ENCODE measurements at places on chromosomes 5 and 9.

GRCh38 chr5:94021246-94021645, 279.8 kb upstream of the POU5F2 start:
- no peak for DNase-seq

DNA sequence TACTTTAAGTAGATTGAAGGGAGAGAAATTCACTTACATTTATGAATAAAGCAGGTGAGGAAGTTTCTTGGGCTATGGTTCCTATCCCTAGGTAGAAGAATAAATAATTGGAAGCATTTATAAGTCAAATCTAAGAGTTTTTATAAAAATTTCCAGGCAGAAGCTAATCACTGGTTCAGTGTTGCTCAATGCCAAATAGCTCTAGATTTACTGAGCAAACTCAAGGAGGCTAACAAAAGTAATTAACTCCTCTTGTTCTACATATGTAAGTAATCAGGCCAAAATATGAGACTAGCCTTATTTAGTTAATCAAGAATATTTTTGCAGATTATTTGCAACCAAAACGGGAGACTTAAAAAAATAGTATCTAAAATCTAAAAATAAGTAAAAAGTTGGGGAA, 472.3 kb downstream of the PLK2 start:
- no peak for DNase-seq

GRCh38 chr5:72415616-72416325, 91.4 kb downstream of the ZNF366 start:
- no peak for DNase-seq

DNA sequence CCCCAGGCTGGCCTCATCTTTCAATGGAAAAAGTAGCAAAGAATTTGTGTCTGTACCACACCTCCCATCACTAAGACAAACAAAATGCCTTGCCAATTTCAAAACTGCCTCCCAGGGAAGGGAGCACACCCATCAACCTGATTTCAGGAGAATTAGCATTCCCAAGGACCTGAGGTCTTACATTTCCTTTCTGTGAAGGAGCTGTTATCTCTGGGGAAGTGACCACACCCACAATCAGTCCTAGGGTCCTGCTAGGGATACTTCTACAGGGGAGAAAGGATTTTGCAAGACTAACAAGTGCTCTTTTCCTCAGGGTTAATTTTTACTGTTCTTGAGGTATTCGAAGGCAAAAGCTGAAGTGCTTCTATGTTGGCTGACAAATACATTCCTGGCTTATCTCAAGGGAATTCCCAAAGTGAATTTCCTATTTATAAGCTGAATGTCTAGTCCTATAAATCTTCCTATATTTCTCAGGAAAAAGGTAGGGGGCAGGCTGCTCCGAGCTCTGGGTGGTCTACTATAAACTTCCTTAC, 97.4 kb upstream of the ITGA1 start:
- DNase-seq = no peak

DNA sequence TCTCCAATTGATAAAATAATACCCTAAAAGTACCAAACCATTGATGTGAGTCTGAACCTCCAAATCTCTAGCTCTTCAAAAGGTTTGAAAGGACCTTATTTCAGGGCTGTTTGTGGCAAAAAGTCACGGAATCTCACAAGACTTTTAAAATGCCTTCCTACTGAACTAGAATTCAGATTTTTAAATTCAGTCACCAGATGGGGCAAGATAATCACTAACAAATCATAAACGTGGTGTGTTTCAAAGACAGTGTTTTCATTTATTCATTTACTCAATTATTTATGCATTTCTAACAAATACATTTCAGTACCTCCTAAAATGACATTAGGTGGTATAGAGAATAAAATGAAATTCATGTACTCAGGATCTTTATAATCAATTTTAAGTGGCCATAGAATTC, 68.2 kb upstream of the SMC2 start:
- no peak for DNase-seq

- DNase-seq = no peak
Observed at GRCh38 chr5:54889826-54890225, 95.6 kb downstream of the ESM1 start.

GRCh38 chr5:119220576-119221197, 135.1 kb upstream of the TNFAIP8 start:
- no peak for DNase-seq

- DNase-seq = no peak
Observed at GRCh38 chr5:105903069-105903468, 1767.7 kb downstream of the EFNA5 start.

- DNase-seq = no peak
Observed at GRCh38 chr5:73709536-73710129, 83.6 kb downstream of the ARHGEF28 start.

DNA sequence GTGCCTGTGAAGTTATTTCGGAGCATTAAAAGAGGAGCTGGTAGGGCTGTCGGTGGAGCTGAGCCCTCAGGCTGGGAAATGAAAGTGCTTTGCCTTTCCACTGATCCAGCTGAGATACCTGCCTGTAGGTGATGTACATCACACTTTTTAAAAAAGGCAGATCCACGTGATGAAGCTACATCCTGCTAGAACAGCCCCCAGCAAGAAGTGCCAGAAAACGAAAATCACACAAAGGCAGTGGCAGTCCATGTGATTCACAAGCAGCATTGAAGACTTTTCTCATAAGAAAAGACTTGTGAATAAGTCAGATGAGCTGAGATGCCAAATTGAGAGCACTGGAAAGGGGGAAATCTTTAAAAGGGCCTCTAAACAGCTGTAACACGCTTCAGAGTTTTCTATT, 765.1 kb downstream of the PTPRD start:
- DNase-seq = no peak

DNA sequence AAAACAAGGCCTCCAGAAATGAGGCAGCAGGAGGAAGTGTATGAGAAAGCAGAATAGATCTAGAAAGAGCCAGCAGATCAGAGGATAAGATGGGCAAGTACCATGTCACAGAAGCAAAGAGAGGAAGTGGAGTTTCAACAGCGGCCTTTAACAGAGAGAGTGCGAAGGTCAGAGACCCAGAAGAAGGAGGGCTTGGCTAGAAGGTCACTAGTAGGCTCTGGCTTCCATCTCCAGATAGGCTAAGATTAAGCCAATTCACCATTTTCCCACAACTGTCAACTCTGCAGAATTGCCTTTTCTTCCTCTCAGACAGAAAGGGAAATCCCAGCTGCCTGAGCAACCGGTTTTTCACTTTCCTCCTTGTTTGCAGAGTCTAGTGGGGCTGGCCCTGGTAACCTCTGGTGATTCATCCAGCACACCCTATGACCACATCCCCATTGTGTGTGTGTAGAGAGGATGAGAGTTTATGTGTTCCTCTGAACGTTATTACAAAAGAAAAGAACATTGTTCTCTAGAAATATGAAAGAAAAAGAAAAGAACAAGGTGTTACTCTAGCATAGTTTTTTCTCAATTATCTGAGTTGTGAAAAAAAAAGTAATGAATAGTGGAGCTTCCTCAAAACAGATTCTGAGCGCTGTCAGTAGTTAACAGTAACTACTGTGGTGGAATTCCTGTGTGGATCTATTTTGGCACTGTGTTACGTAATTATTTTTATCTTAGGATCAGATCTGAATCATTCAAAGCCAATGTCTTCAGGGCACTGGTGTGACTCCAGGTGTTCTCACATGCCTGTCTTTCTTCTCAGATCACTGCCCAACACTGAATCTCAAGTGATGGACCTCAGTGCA, 220.4 kb downstream of the ARRDC3 start:
- peak; percentile 11 for DNase-seq

DNA sequence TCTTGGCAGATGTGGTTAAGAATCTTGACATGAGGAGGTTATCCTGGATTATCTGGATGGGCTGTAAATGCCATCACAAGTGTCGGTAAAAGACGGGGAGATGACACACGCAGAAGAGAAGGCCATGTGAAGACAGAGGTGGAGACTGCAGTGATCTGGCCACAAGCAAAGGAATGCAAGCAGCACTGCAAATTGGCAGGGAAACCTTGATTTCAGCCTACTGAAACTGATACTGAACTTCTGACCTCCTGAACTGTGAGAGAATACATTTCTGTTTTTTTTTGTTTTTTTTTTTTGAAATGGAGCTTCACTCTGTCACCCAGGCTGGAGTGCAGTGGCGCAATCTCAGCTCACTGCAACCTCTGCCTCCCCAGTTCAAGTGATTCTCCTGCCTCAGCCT, 92.4 kb upstream of the NFIL3 start:
- no peak for DNase-seq

DNA sequence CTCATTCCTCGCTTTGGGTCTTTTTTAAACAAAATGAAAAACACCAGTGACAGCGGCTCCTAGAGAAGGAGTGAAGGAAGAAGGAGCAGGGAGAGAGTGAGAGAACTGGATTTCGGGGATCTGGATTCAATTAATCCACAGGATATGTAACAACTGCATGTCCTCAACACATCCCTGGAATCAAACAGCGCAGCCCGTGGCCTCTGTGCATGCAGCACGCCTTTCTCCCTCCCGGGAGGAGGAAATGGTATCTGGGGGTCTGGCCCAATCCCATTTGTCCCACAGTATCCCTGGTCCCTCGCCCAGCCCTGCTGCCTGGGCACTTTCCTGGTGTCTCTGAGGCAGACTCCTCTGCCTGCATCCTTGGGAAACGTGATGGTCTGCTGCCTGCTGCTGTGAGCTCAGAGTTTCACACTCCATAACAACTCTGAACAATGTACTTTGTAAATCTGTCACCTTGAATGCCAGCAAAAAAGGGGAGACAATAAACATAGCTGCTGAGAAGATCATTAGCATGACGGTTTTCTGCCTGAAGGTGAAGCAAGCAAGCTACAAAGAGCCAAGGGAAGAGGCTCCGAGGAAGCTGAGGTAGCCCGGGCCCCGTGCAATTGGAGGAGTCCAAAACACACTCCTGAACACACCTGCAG, 56.1 kb downstream of the PTCH1 start:
- DNase-seq = no peak

- DNase-seq = no peak
Observed at GRCh38 chr9:128429513-128430086, 8.9 kb downstream of the CERCAM start.

GRCh38 chr5:103034662-103035392, 85.1 kb downstream of the GIN1 start:
- no peak for DNase-seq

DNA sequence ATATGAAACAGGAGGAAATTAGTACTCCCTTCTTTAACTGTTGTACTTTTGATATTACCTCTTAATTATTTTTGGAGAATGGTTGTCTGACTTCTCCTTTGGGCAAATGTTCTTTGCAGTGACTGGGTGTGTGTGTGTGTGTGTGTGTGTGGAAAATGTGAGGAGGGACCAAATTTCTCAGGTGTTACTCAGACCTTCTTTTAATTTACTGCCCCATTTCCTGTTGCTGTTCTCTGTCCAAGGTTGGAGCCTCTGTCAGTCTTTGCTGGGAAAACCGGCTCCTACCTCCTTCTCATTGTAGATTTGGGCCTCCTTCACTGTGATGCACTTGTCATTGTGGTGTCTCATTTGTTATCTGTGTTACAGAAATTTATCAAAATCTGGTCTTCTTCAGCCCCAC, 68.4 kb downstream of the PBX3 start:
- DNase-seq = no peak

GRCh38 chr5:35436400-35437057, 181.1 kb upstream of the SPEF2 start:
- no peak for DNase-seq

- no peak for DNase-seq
Observed at GRCh38 chr5:1134478-1134877, 22.6 kb upstream of the SLC12A7 start.

DNA sequence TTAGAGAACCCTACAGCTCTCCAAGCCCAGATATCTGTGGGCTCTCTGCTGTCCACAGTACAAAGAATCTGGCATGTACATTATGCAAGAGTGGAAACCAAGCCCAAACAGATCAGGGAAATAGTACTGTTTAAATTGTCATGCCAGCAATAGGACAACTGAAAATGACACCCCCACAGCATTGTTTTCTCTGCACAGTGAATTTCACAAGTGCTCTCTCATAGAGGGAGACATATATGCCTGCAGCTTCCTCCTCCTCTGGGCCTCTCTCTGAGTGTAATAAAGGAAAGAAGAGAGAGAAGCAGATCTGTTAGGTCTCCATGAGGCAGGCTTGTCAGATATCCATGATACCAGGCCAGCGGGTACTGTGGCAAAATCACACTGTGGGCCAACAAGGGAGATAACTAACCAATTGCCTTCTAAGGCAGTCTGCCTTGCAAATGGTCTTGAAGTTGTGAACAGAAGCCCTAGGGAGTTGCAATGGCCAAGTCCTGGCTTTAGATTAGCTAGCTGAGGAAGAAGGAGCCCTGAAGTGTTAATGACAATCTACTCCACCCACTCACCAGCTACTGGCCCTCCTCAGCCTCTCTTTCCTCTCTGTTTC, 54.4 kb upstream of the JMY start:
- DNase-seq = no peak

DNA sequence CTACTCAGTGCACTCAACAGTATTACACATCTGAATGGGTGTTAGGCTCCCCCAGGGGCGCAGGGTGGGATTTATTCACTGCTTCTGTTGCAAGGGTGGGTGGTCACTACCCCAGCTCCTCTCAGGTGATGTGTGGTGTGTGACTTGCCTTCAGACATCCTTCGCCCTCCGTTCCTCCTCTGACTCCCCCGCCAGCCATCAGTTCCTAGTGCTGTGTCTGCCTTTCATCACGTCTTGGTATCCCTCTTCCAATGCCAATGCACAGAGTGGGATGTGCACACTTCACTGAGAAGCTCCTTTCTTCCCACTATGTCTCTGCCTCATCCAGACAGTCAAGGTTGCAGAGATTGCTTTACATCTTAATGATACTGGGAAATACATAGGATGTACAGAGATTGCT, 79.4 kb downstream of the SLIT3 start:
- no peak for DNase-seq

DNA sequence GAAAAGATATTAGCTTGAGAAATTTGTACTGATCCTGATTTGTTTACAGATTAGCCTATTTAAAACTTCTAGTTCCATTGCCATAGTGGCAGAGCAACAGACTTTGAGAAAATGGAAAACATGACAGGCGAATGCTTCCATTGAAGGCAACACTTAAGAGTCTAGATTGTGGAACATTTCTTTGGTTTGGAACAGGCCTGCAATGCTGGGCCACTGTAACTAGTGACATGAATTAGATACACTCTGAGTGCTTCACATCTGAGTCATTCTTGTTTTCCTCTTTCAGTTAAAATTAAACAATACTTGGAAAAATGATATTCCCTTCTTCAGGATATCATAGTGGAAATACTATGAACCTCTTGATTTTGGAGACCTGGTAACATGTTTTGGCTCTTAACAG, 453.6 kb upstream of the TUSC1 start:
- DNase-seq = no peak

DNA sequence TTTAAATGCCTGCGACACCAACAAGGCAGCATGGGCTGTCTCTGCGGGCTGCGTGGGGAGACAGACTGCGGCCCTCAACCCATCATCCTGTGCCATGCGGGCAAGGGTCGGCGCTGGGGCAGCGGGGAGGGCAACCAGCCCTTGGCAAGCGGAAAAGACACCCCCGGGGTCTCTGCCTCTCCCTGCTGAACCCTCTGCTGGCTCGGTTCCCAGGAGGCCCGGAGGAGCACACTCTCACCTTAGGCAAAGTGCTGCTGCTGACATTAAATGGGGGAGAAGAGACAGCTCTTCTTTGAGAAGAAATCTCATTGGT, 129.6 kb upstream of the PPP1R26 start:
- DNase-seq = no peak

GRCh38 chr9:127451858-127452656, 747 bp downstream of the LRSAM1 start:
- DNase-seq = no peak

Data from stimulated activated CD8-positive, alpha-beta memory T cell treated with anti-CD3 and anti-CD28 coated beads, Interleukin-15, amount 100 ng/mL, for 24 hours (primary cell).